ENCODE measurements at places on chromosomes 2 and 18.

DNA sequence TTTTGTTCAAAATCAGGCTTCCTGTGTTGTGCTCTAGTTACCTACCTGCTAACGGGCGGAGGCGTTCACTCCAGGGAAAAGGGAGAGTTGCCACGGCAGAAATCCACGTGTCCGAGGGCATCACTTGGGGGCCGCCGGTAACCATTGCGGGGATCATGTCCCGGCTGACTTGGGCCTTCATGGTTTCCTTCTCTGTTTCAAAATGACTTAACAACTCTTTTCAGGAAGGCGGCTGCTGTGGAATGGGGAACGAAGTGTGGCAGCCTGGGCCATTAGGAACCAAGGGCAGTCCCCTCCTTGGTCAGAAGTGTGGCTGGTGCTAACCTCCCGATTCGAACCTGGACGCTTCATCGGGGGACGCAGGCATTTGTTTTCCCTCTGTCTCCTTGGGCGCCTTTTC, 56.8 kb downstream of the INPP5D start:
- no peak for DNase-seq

DNA sequence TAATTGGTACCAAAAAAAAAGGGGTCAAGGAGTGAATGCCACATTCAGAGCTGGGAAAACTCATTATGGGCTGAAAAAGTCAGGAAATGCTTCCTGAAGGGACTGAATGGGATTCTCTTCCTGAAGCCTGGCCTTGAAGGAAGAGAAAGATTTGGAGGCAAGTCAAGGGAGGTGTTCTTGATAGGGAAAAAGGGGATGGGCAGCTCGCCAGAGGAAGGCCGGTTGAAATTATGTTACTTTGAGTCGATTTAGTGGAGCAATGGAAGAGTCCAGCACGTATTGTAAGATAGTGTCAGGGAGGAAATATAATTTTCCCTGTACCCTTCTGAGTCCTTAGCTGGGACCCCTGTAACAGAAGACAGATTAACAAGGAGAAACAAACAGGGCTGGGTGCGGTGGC, 115.3 kb upstream of the STPG4 start:
- DNase-seq = no peak

DNA sequence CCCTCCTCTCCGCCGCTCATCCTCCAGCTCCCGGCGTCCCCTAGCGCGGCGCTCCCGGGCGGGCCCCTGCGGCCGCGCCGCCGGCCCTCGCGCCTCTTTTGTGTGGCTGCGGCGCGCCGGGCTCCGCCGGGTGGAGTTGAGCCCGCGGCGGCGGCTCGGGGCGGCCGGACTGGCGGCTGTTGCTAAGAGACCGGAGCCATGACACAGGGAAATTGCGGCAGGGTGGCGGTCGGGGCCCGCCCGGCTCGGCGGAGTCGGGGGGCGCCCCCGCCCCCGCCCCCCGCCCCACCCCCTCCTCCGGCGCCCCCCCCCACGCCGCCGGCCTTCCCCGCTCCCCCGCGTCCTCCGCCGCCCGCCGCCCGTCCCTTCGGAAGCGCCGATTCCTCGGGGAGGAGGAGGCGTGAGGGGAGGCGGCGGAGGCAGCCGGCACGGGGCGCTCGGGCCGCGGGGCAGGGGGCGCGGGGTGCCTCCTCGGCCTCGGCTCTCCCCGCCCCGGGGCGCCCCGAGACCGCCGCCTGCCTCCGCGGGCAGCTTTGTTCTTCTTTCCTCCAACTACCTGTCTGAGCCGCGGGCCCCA, at the start of gene TMEM200C:
TSS of gene TMEM200C (minus strand) at position 224 of the 577 bp plus-strand sequence. CDS start 3,459 bp downstream, outside the sequence.
- DNase-seq = peak; percentile 32

GRCh38 chr2:238720232-238720672, 127.6 kb upstream of the TWIST2 start:
- DNase-seq = peak; percentile 36

DNA sequence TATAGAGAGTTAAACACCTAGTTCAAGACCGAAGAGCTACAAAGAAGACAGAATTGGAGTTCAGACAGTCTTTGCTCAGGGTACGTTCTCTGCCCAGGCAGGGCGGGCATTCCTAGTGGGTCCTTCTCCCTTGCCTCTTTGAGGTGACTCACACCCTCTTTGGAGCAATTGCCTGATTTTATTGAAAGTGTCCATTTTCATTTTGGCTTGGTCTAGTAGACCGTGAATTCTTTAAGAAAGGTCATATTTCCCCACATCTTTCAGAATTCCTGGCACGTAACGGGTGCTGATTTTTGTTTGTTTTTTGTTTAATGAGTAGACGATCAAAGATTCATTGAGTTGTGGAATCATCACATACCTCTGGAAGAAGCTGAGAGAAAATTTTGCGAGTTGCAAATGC, 871.5 kb downstream of the RNF144A start:
- no peak for DNase-seq

- no peak for DNase-seq
These were observed 40.9 kb downstream of the UBE2E3 start for GRCh38 chr2:181021199-181021789.

- no peak for DNase-seq
These were observed 1277.8 kb upstream of the ZEB2 start for GRCh38 chr2:145797692-145798091.

DNA sequence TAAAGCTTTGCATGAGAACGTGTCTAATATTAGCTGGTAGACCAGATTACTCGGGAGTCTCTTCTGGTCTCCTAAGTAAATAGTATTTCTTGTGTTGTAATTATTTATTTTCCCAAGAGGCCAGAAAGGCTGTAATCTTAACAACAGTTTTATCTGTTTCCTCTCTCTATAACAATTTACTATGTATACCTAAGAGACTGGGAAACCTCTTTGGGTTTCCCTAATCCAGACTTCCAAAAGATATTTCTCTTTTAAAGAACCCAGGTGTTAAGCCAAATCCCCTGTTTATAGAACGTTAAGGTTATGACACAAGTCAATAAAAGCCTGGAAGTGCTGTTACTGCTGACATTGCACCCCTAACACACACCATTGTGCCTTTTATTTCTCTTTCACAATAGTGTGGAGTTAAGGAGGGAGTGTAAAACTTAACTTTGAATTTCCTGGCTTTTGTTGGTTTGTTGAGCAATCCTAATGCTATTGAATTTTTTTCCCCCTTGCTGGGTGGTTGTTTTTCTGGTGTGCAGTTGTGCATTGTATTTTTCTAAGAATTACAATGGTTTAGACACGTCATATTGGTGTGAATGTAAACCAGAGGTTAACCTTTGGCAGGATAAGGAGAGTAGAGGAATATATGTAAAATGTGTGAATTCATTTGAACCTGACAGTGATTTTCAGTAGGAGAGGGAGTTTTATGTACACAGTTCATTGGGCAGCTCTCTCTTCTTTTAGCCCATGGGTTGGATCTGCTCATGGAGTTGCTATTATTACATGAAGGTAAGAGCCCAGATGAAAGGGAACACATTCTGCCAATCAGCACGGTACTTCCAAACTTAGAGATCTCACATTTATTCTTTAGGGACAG, 192.8 kb downstream of the MTX2 start:
- DNase-seq = no peak

DNA sequence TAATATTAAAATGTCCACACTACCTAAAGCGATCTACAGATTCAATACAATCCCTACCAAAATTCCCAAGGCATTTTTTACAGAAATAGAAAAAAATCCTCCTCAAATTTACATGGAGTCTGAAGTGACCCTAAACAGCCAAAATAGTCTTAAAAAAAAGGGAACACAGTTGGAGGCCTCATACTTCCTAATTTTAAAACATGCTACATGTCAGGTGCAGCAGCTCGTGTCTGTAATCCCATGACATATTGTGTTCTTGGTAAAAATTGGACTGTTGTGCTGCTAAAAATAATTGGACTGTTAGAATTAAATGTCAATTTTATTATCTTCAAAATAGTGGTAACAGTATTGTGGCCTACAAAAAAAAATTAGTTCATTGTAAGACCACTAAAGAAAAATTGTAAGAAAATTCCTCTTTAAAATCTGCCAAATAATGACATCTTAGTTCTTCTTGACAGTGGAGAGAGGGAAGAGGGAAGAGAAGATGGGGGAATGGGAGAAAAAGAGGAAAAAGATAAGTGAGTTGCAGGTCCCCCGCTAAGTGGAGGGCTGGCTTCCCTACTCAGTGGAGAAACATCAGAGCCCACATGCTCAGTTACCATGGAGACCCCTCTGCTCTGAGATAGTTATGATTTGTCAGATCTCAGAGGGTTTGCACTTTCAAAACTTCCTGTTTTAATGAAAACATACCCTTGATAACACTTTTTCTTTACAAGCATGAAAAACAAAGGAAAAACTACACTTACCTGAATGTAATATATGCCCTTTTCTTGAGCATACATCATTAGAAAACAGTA, 46.5 kb downstream of the UNC50 start:
- DNase-seq = no peak

- DNase-seq = no peak
These were observed 236.4 kb downstream of the ALPK2 start for GRCh38 chr18:58392324-58393000.

DNA sequence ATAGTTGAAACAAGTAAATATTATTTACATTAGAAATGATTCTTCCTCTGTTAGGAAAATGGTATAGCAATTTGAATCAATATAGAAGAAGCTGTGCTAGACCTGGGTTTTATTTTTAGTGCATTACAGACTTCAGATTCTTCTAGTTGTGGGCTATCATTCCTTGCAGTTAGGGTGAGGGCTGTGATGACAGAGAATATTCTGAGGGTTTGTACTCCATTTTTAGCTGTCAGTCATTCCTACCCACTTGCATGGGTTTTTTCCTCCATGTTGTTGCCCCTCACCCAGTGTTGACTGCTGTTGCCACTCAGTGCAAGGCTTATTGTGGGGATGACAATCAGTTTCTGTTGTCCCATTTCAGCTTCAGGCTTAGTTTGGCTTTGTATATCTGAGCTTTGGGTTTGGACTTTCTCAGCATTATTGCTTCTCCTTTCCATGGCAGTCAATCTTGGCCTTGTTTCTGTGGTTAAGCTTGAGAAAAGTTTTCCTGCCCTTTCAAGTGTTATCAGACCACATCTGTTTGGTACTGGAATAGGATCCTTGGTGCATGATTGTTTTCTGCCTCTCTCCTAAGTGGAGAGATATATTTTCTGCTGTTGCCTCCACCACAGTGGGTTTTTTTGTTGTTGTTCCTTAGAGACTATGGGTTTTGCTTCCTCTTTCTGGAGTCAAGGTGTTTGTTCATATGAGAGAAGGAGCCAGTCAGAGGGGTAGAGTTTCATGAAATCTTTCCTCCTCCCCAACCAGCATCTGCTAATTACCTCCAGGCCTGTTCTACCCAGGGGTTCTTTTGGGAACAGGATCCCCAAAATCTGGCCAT, 312.7 kb upstream of the CWC22 start:
- no peak for DNase-seq

- no peak for DNase-seq
These were observed 19.3 kb downstream of the IGFBP2 start for GRCh38 chr2:216652566-216652965.

GRCh38 chr2:96928277-96928781, 58.1 kb downstream of the FAM178B start:
- DNase-seq = peak; percentile 33

DNA sequence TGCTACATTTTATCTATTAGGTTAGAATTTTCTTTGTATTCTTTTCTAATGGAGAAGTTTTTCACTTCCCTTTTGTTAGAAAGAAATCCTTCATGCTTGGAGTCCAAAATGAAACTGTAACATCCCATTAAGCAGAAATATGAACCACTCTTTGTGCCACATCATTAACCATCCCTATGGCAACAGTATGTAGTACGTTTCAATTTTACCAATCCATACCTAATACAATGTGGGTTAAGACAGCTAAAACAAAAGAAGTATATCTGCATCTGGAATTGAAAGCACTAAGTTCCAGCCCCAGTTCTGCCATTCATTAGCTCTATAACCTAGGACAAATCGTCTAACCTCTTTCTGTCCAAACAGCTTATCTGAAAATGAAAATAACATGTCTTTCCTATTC, 409.2 kb upstream of the SPHKAP start:
- DNase-seq = no peak

- no peak for DNase-seq
These were observed 101.3 kb downstream of the LYPD1 start for GRCh38 chr2:132568656-132569055.

Measured in SHP77 (cell line).